ENCODE measurements at places on chromosomes 4 and X. TPM values are rescaled to one million over a fixed set of nuclear protein-coding genes. Genes with fewer than 3 reads are reported as not detected.

The RBMXL3 gene
- polyA plus RNA-seq = not detected

The RGN gene
- polyA plus RNA-seq = not detected

The GATA1 gene
- polyA plus RNA-seq = not detected

The AVPR2 gene
- not detected for polyA plus RNA-seq

DNA sequence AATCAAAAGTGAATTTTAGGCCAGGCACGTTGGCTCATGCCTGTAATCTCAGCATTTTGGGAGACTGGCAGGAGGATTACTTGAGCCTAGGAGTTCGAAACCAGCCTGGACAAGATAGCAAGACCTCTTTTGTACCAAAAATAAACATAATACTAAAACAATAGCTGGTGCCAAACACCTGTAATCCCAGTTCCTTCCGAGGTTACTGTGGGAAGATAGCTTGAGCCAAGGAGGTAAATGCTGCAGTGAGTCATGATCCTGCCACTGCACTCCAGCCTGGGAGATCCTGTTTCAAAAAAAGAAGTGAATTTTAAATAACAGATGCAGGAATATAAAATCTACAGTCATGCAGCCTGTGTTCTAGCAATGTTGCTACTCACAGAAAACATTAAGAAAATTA lies 488.3 kb downstream of the PPARGC1A start:
- DNase-seq = no peak

GRCh38 chrX:18468599-18468998 lies 43.2 kb downstream of the CDKL5 start:
- no peak for DNase-seq

- no peak for DNase-seq
Measured at GRCh38 chrX:7119950-7120877, 27.3 kb upstream of the STS start.

DNA sequence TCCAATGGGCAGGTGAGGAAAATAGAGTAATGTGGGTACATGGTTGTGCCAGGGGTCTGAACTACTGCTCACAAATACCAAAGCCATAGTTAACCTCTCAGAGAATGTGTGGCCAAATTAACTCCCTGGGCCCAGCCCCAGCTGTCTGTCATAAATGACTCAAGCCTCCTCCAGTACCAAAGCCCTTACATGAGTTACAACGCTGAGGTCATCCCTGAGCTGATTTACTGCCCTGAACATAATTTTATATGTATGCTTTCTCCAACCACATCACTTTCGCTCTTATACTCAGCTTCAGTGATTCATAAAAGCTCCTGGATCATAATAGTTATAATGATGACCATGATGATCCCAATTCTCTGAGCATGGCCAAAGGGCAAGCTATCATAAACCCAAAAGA lies 283.9 kb downstream of the NKX6-1 start:
- DNase-seq = no peak
